CD4-positive, alpha-beta T cell (primary cell): ENCODE measurements at places on chromosomes 3 and 15. TPM values are rescaled to one million over a fixed set of nuclear protein-coding genes. Genes with fewer than 3 reads are reported as not detected.

Gene CSTA
- total RNA-seq, result 1.4 TPM

Gene INSYN1
- not detected for total RNA-seq

Gene CPN2
- total RNA-seq, result not detected

Gene PLA2G4F
- total RNA-seq, result not detected

Gene CHL1
- not detected for total RNA-seq

Gene SQOR
- 16.9 TPM for total RNA-seq

Gene CCDC51
- total RNA-seq, result 5.8 TPM

Gene CCDC54
- total RNA-seq, result not detected

Gene NAA50
- 48.0 TPM for total RNA-seq

Gene KCNMB3
- 0.70 TPM for total RNA-seq

Gene UTS2B
- total RNA-seq, result not detected

Gene STARD9
- total RNA-seq, result 4.6 TPM

Gene FOXB1
- total RNA-seq, result 0.19 TPM

Gene CCDC9B
- total RNA-seq, result 1.5 TPM

Gene GXYLT2
- not detected for total RNA-seq

Gene THOC7
- total RNA-seq, result 21.6 TPM

Gene CCDC71
- total RNA-seq, result 16.0 TPM

Gene GRIP2
- total RNA-seq, result not detected

Gene MST1R
- 0.89 TPM for total RNA-seq

Gene ACOX2
- total RNA-seq, result not detected

Gene MUSTN1
- total RNA-seq, result 11.3 TPM

Gene TARS3
- total RNA-seq, result 16.6 TPM

Gene KY
- not detected for total RNA-seq

Gene SLC2A2
- total RNA-seq, result not detected

Gene CNTN3
- not detected for total RNA-seq

Gene CASR
- 0.03 TPM for total RNA-seq

Gene CILP
- 0.31 TPM for total RNA-seq

Gene ZNF639
- 90.8 TPM for total RNA-seq

Gene ARGFX
- not detected for total RNA-seq

Gene HIGD2B
- not detected for total RNA-seq

Gene SCAANT1
- 1.4 TPM for total RNA-seq

Gene OR5K1
- total RNA-seq, result not detected

Gene CAMK1
- 1.1 TPM for total RNA-seq

Gene CFAP20DC
- 0.20 TPM for total RNA-seq

Gene IQCH
- total RNA-seq, result 1.3 TPM

Gene CLEC3B
- 0.34 TPM for total RNA-seq

Gene EPHB3
- 0.22 TPM for total RNA-seq

Gene TGFBR2
- 205 TPM for total RNA-seq

Gene EEFSEC
- total RNA-seq, result 13.9 TPM

Gene SGO1
- not detected for total RNA-seq

Gene RTP1
- not detected for total RNA-seq

Gene BFSP2
- not detected for total RNA-seq

Gene SSUH2
- total RNA-seq, result not detected

Gene GPR15
- 9.6 TPM for total RNA-seq

Gene KBTBD12
- not detected for total RNA-seq

Gene SERPINI2
- not detected for total RNA-seq

Gene ARNT2
- total RNA-seq, result not detected

Gene C15orf62
- 0.98 TPM for total RNA-seq

Gene GNAT1
- 0.11 TPM for total RNA-seq

Gene BSN
- 0.11 TPM for total RNA-seq

Gene SLC24A5
- total RNA-seq, result not detected

Gene FGF7
- not detected for total RNA-seq

Gene BHLHE40
- total RNA-seq, result 167 TPM

Gene CHRM5
- total RNA-seq, result not detected

Gene ABI3BP
- total RNA-seq, result not detected
